ELR (cell line): ENCODE measurements at places on chromosomes 3 and 15.

DNA sequence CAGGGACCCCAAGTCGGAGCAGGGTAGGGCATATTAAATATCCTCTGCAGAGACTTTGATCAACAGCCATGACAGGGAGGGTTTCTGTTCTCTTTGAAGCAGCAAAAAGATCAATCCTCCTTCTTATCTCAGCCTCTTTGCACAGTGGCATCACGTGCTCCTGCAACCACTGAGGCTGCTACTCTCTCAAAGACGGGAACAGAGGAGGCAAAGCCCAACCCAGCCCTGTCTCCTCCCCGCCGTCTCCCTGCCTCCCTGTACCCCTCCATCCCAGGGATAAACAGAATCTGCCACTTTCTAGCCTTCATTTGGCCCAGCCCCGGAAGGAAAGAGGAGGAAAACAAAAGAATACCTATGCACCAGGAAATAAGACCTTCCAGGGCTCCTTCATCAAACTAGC lies 7.5 kb upstream of the TBC1D21 start:
- DNase-seq: no peak

GRCh38 chr15:25325187-25325586 lies 113.6 kb downstream of the UBE3A start:
- no peak for DNase-seq

DNA sequence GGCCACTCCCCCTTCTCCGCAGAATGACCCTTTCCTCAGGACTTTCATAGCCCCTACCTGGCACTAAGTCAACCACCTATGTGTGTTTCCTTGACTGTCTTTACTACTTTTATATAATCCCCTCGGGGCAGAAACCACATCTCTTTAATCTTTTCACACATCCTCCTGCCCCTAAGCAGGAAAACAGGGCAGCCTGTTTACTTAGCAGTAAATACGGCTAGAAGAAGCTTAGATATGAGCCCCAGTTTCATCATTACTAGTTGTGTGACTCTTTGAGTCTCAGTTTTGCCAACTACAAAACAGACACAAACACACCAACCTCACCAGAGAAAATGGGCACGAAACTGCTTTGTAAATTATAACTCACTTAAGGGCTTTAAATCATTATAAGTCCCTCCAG lies 98.3 kb downstream of the CYP19A1 start:
- no peak for DNase-seq

- DNase-seq: peak; percentile 2
Observed at GRCh38 chr3:69357196-69357595, 28.7 kb downstream of the FRMD4B start.

DNA sequence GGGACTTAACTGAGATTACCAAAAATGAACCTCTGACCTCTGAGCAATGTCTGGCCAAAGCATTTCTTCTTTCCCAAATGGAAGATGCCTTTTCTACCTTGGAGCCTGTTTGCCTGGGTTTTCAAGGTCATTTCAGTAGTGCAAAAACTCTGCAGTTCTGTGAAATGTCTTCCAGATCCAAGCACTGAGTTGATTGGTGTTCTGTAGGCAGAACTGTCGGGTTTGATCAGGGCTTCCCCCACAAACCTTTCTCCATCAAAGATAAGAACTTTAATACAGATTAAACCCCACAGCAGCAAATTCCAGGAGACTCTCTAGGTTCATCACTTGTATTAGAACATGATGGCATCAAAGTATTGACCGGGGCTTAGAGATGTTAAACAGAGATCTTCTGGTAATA lies 192.7 kb upstream of the TOPAZ1 start:
- DNase-seq: no peak

DNA sequence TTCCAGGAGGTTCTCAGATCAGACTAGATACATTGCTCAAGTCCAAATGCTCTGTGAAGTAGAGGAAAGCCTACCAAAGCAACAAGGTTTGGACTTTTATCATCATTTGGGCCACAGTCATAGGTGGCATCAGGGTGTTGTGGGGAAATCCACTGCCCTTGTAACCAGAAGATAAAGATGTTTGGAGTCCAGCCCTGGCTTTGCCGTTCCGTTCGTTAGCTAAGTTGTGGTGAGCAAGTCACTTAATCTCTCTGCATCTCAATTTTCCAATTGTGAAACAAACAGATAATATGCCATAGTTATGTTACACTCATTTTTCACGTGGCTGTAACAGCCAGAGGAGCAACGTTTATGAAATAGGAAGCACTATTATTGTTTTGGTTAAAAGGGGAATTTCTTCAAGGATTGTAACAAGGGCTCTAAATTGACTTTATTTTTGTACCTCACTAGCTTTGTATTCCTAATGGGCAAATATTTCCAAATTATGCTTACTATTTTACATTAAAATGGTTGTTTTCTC lies 125.6 kb downstream of the CD47 start:
- DNase-seq: no peak

DNA sequence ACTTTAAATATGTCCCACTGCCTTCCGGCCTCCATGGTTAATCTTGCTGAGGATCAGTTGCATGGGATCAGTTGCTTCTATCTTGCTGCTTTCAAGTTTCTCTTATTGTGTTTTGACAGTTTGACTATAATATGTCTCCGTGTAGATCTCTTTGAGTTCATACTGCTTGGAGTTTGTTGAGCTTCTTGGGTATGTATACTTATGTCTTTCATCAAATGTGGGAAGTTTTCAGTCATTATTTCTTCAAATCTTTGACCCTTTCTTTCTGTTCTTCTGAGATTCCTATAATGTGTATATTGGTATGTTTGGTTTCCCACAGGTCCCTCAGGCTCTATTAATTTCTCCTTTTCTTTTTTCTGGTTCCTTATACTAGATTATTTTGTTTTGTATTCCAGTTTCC lies 30.8 kb downstream of the PCCB start:
- DNase-seq: no peak

DNA sequence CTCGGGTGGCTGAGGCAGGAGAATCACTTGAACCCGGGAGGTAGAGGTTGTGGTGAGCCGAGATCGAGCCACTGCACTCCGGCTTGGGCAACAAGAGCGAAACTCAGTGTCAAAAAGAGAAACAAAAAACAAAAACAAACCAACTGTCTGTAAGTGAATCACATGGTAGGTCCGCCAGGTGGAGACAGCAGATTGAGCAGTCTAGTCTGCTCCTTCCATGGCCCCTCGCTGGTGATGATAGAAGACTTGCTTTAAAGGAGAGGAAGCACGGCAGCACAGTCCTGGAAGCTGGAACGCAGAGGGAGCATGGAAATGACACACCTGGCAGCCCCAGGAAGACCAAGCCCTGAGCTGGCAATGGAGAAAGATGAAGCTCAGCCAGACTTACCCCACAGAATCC lies 31.4 kb upstream of the MGLL start:
- no peak for DNase-seq

DNA sequence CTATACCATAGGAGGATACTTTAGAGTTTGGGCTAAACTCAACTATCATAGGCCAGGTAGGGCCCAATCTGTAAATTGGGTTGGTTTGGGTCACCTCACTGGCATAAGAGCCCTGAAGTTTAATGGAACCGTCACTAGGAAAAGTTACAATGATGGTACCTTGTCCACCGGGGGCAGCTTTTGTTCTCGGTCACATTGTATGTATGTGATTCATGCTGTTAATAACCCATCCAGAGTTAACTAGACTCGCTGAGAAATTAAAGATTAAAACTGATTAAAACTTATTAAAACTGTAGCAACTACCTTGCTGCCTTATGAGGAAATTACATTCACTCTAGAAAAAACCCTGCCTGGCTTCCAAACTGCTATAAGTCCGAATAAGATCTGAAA lies 145.0 kb upstream of the TMCO5A start:
- peak; percentile 9 for DNase-seq

DNA sequence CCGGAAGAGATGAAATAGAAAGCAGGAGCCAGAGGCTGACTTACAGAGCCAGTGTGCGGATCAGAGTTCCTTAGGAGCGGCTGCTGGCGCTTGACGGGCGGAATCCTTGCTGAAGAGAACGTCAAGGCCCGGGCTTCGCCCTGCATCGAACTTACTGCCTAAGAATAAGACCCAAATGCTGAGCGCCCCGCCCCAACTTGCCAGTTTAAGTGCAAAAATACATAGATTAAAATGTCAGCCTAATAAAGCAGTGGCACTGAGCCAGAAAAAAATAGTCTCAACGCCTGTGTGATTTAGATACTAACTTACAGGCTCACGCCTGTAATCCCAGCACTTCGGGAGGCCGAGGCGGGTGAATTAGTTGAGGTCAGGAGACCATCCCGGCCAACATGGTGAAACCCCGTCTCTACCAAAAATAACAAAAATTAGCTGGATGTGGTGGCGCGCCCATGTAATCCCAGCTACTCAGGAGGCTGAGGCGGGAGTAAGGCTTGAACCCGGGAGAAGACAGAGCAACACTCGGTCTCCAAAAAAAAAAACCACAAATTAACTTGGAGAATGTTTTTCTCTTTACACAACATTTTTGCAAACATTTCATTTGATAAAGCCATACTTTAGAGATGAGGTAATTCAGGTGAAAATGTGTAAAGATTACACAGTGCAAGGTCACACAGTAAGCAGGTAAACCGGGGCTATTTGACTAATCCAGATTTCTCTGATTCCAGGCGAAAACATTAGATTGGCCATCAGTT lies 1.2 kb upstream of the UBP1 start:
- no peak for DNase-seq

DNA sequence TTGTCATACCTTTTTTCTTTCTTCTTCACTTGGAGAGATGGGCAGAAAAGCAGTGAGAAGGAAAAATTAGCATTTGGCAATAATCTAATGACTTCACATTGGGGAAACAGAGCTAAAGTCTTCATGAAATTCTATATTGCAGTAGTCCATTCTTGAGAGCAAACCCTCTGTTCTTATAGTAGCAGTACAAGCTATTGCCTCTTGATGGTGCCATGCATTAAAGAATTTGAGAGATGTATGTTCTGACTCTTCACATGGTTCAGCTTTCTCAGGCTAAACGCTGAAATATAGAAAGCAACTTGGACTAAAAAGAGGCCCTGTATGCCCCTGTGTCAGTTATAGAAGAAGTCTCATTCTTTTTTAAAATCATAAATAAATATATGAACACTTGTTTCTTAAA lies 36.0 kb downstream of the PHLDB2 start:
- peak; percentile 81 for DNase-seq

DNA sequence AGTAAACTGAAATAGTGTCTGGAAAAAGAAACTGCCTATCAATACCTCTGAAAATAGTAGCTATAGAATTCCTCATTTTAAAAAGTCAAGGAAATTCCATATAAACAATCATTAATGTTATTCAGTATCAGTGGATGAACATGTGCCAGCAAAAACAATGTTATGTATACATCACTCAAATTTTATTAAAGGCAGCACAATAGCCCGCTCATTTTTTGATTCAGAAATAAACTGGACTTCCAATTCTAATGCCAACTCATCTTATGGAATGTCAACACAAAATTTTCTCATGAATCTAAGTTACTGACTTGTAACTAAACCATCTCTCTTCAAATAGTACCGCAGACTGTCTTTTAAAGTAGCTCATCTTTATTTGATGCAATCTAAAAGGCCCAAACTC lies 19.0 kb downstream of the THBS1 start:
- peak; percentile 46 for DNase-seq

DNA sequence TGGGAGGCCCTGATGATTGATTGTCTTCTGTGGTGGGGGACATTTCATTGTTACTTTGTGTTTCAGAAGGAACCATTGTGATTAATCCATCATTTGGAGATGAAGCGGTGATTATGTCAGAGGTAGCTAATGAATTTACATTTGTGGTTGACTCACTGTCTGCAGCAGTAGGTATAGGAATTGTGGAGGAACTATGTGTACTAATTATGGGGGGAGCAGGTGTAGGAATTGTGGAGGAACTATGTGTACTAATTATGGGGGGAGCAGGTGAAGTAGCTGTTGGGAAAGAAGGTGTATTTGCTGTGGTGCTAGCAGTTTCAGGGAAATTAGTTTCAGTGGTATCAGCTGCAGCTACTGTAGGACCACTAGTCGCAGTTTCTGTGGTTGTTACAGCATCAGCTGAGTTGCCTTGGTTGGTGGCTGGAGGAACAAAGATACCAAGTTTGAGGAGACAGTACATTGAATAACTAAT lies 6.9 kb downstream of the MUC13 start:
- DNase-seq: no peak

DNA sequence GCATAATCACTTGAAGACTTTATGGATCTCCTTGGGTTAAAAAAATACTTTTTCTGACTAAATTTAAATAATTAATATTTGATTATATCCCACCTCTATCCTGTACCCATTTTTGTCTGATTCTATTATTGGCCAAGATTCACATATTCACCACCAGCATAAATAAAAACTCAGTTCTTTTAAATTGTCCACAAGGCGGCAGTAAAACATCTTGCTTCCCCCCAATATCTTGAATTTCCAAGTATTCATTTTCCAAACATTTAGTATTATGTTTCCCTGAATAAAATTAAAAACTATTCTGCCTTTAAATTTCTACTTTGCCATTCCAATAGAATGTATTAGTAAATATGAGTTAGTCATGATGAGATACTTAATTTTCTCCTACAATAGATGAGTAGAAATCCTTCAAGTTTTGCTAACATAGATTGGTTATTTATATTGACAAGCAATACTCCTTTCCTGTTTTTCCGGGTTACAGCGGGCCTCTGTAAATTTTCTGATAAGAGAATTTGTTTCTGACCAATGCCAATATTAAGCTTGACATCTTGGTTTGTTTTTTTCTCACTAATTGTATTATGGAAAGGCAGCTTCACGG lies 218.7 kb upstream of the MDFIC2 start:
- peak; percentile 41 for DNase-seq

DNA sequence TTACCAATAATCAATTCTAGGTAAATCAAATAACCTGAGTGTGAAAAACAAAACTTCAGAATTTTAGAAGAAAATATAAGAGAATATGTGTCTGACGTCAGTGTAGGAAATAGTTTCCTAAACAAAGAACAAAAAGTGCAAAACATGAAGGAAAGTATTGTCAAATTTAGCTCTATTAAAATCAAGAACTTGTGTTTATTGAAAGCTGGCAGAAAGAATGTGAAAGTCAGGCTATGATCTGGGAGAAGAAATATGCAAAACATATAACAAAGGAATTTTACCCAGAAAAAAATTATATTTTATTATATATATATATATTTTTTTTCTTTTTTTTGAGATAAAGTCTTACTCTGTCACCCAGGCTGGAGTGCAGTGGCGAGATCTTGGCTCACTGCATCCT lies 129.1 kb upstream of the ANKRD28 start:
- no peak for DNase-seq

GRCh38 chr15:42863572-42864239 lies 56.9 kb downstream of the TTBK2 start:
- no peak for DNase-seq

- DNase-seq: no peak
Observed at GRCh38 chr15:52148403-52148802, 35.8 kb upstream of the BCL2L10 start.

- no peak for DNase-seq
Observed at GRCh38 chr3:108103886-108104797, 13.3 kb upstream of the CD47 start.

DNA sequence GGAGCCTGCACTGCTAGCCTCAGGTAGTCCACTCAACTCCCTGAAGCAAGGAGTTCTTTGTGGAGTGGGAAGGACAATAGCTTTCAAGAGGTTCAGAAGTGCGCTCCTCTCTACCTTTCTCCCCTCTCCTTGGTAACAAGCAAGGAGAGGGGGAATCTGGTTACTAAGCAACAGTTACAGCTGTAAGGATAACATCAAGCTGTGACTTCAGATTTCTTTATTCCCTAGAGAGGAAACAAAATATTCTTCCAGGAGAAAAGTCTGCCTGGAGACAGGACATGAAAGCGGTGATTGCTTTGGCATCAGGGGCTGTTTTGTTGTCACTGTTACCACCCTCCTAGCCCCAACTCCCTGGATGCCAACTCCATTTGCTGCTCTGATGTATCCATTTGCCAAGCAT lies 70.4 kb downstream of the TRANK1 start:
- DNase-seq: no peak

- DNase-seq: no peak
Observed at GRCh38 chr3:158479051-158479450, 91.9 kb upstream of the MLF1 start.
